ENCODE measurements at places on chromosomes 13 and 19.

- no peak for DNase-seq
These were observed 62.0 kb downstream of the GPALPP1 start for GRCh38 chr13:45051315-45051714.

DNA sequence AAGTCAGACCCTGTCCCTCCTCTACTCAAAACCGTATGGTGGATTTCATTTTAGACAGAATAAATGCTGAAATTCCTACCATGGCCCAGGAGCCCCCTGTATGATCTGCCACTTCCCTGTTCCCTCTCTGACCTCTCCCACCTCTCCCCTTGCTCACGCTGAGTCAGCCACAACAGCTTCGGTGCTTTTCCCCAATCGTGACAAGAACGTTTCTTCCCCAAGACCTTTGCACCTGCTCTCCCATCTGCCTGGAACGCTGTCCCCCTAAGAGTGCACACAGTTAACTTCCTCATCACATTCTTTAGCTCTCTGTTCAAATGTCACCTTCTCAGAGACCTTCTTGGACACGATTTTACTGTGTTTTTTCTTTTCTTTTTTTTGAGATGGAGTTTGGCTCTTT lies 2.3 kb downstream of the VRK3 start:
- no peak for DNase-seq

DNA sequence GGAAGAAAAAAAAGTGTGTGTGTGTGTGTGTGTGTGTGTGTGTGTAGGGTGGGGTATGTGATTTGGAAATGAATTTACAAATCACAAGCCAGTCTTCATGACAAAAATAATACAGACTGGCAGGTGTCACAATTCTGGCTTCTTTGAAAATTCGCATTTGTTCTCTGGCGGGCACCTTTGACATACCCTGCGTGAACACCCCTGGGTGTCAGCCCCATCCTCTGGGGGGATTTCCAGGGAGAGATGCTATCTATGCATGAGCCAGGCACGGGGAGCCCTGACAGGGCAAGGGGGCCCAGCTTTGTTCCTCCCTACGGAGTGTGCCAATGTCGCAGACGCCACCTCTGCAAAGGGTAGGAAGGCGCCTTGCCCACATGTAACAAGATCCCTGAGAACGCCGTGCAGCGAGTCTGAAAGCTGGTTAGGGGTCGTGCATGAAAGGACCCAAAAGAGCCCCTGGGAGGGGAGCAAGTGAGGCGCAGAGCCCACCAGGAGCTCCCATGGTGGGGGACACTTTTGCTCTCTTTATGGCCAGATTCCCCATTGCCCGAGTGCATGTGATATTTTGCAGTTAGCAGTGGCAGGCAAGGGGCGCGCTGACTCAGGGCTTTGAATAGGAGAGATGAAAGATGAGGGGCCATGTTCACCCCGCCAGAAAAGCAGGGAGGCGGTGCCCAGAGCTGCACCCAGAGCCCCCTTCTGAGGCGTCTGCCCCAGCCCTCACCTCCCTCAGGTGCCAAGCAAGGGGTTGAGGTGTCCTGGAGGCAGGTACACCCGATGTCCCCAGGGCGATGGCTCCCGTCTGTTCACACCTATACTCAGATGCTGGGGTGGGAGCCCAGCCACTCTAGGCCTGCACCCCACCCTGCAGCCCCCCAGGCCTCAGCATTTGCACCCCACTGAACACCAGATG lies 45.3 kb downstream of the KLF2 start:
- DNase-seq = peak; percentile 56

DNA sequence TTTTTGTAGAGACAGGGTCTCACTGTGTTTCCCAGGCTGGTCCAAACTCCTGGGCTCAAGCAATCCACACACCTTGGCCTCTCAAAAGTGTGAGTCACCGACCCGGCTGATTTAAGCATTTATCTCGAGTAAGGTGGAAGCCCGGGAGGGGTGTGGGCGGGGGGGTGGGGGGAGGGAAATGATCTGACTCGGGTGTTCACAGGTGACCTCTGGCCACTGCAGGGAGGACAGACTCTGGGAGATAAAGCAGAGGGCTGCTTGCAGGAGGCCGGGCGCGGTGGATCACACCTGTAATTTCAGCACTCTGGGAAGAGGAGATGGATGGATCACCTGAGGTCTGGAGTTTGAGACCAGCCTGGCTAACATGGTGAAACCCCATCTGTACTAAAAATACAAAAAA lies 7.9 kb downstream of the DENND1C start:
- no peak for DNase-seq

GRCh38 chr19:56117376-56117884 lies 3.7 kb downstream of the ZNF787 start:
- no peak for DNase-seq
